Activated T-helper 1 cell treated with anti-CD3 and anti-CD28 coated beads, Interleukin-12 subunit alpha, Interleukin-12 subunit beta, Interleukin-2, Interleukin-4 antibody, amounts not matched to agents 30 ng/mL and 10 ng/mL and 1 ng/mL, durations not matched to agents 14 hours and 24 hours and 36 hours (primary cell): ENCODE measurements at places on chromosomes 5 and 9. TPM values are rescaled to one million over a fixed set of nuclear protein-coding genes. Genes with fewer than 3 reads are reported as not detected.

GRCh38 chr9:74379718-74380117 lies 117.4 kb upstream of the RORB start:
- DNase-seq, result peak; percentile 4
- peaks cover 8% of the 10 kb centered on the region for H3K4me1 ChIP-seq
- H3K36me3 ChIP-seq, result no peaks in the 10 kb centered on the region
- no peak overlapping the region for H3K4me3 ChIP-seq

GRCh38 chr5:153674356-153674755 lies 183.9 kb downstream of the GRIA1 start:
- H3K27me3 ChIP-seq, result no peaks in the 10 kb centered on the region
- no peak overlapping the region for H3K4me3 ChIP-seq
- H3K4me1 ChIP-seq, result no peaks in the 10 kb centered on the region

The PCDH1 gene
- total RNA-seq, result not detected in 2 replicates

DNA sequence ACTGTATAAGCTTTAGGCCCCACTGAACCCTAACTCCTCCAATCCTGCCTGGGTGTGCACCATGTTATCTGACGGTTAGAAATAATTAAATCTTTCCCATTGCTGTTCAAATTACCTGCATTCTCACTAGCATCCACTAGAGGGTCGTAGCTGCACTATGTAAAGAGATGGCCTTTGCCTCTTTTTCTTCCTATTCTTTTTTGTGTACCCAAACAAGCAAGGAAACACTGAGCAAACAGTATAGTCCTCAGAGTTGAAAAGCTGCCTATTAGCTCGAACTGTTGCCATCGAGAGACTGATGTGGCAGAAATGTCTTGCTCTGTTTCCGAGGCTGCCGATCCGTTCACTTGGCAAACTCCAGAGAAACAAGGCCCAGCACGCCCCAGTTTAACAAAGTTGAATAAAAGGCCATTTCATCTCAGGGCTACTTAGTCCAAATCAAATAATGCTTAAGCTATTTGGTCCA lies 163.8 kb upstream of the TRPM3 start:
- H3K36me3 ChIP-seq, result no peaks in the 10 kb centered on the region
- H3K4me3 ChIP-seq, result no peak overlapping the region
- no peaks in the 10 kb centered on the region for H3K4me1 ChIP-seq

- H3K27ac ChIP-seq, result peak overlapping the region; percentile 95
- H3K4me3 ChIP-seq, result peak overlapping the region; percentile 95
- no peaks in the 10 kb centered on the region for H3K27me3 ChIP-seq
- peaks cover 30% of the 10 kb centered on the region for H3K4me1 ChIP-seq
These were observed 19.8 kb downstream of the EXOSC2 start for GRCh38 chr9:130713286-130713960.

The LCN9 gene
- not detected in 2 replicates for total RNA-seq

DNA sequence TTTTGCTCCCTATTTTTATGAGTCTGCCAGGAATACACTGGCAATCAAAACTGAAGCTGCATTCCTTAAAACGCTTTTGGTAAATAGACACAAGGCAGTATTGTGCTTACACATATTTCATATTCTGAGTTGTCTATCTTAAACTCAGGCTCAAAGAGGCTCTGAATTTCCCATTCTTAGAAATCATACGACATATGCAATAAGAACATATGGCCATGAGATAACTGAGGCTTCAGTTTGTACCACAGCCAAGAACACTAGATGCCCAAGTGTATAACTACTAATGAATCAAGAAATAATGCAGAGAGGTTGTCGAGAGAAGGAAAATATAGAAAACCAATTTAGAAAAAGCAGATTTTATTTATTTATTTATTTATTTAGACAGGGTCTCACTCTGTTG lies 357.4 kb downstream of the NDUFS4 start:
- no peak overlapping the region for H3K4me3 ChIP-seq
- no peak overlapping the region for H3K27ac ChIP-seq
- no peaks in the 10 kb centered on the region for H3K4me1 ChIP-seq

- H3K27me3 ChIP-seq, result no peaks in the 10 kb centered on the region
- no peak overlapping the region for H3K4me3 ChIP-seq
These were observed 343.6 kb upstream of the DAP start for GRCh38 chr5:11104651-11105112.

GRCh38 chr5:53399926-53400697 lies 80.3 kb upstream of the FST start:
- no peaks in the 10 kb centered on the region for H3K4me1 ChIP-seq
- DNase-seq, result no peak
- H3K27ac ChIP-seq, result no peak overlapping the region

The ADRB2 gene
- total RNA-seq, result 0.83 and 0.93 TPM in 2 replicates

- H3K4me1 ChIP-seq, result no peaks in the 10 kb centered on the region
- H3K27me3 ChIP-seq, result no peaks in the 10 kb centered on the region
- DNase-seq, result no peak
- H3K27ac ChIP-seq, result no peak overlapping the region
- H3K36me3 ChIP-seq, result no peaks in the 10 kb centered on the region
- H3K4me3 ChIP-seq, result no peak overlapping the region
These were observed 701.0 kb downstream of the NR2F1-AS1 start for GRCh38 chr5:92879806-92880543.

DNA sequence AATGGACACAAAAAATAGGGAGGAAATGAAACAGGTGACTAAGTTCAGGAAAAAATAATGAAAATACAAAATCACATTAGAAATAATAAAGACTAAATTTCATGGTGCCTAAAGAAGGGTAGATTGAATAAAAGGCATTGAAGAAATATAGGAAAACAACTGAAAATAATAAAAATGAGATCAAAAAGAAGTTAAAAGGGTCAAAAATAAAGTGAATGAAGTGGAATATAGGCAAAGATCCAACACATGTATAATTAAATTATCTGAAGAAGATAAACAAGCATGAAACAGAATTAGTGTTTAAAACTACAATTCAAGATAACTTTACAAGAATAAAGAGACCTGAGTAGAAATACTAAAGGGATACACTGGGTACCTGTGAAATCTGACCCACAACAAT lies 87.6 kb downstream of the SUSD1 start:
- H3K27ac ChIP-seq, result no peak overlapping the region
- peaks cover 5% of the 10 kb centered on the region for H3K4me1 ChIP-seq
- no peaks in the 10 kb centered on the region for H3K27me3 ChIP-seq
- peaks cover 3% of the 10 kb centered on the region for H3K36me3 ChIP-seq
- DNase-seq, result no peak
- H3K4me3 ChIP-seq, result no peak overlapping the region

The HRCT1 gene
- not detected in 2 replicates for total RNA-seq

- DNase-seq, result no peak
- H3K27ac ChIP-seq, result no peak overlapping the region
- no peaks in the 10 kb centered on the region for H3K4me1 ChIP-seq
- peaks cover 4% of the 10 kb centered on the region for H3K27me3 ChIP-seq
- H3K36me3 ChIP-seq, result no peaks in the 10 kb centered on the region
These were observed 87.8 kb downstream of the RXRA start for GRCh38 chr9:134413890-134414623.

DNA sequence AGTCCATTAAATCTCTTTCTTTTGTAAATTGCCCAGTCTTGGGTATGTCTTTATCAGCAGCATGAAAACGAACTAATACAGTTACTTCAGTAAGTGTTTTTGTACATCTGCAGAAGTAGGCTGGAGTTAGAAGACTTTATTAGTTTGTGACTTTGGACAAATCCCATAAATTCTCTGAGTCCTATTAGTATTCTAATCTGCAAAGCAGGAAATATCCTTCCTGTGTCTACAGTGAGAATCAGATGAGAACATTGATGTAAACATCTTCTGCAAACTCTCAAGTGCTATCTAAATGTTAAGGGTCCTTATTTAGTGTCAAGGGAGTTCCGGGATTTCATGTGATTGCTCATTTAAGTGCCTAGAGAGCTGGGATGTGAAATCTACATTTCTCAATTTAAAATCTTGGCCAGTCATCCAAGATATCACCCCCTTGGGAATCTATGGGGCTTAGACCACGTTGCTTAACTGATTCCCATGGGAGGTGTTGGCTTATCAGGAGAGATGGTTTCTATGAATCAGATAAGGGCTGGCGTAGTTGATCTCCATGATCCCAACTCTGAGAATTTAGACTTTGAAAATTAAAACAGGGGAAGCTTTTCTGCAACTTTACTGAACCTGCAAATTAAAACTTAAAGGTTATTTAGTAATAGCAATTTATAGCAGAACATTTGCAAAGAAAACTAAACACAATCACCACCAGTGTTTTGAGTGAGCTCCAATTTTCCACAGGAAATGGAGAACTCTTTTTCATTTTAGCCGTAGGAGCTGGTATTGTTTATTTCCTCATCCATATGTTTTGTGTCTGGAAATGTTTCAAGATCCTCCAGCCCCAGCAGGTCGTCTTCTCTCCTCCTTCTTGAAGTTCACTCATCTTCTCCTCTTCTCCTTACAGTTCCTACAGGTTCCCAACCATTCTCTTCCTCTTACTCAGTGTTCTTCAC lies 241.6 kb upstream of the CD180 start:
- no peaks in the 10 kb centered on the region for H3K4me1 ChIP-seq
- H3K27me3 ChIP-seq, result no peaks in the 10 kb centered on the region
- H3K36me3 ChIP-seq, result no peaks in the 10 kb centered on the region
- no peak for DNase-seq
- H3K4me3 ChIP-seq, result no peak overlapping the region

GRCh38 chr9:88605512-88606362 lies 70.8 kb downstream of the NXNL2 start:
- no peaks in the 10 kb centered on the region for H3K4me1 ChIP-seq
- no peak overlapping the region for H3K4me3 ChIP-seq
- DNase-seq, result no peak

The HSPA4 gene
- 244 and 247 TPM in 2 replicates for total RNA-seq

The CBY3 gene
- total RNA-seq, result 0.66 and 1.0 TPM in 2 replicates

DNA sequence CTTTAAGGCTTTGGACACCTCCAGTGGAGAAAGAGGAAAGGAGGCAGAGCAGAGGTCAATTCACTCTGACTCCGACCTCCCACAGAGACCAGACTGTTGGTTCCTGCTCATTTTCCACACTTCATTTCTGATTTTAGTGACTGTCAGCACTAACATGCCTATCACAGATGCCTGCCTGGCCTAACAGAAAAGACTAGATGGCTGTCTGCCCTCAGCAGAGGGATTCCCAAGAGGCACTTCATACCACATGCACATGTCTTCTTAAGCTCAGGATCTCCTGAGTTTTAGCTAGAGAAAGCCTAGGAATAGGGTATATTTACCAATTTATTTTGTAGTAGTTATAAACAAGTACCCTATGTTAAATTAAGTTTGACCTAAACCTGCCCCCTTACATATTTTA lies 336.0 kb downstream of the ENC1 start:
- no peaks in the 10 kb centered on the region for H3K27me3 ChIP-seq
- H3K36me3 ChIP-seq, result no peaks in the 10 kb centered on the region
- no peak overlapping the region for H3K27ac ChIP-seq
- no peak for DNase-seq

GRCh38 chr5:123105864-123106263 lies 16.8 kb downstream of the PRDM6 start:
- no peaks in the 10 kb centered on the region for H3K36me3 ChIP-seq
- no peaks in the 10 kb centered on the region for H3K4me1 ChIP-seq
- peaks cover 20% of the 10 kb centered on the region for H3K27me3 ChIP-seq
- no peak overlapping the region for H3K27ac ChIP-seq
- DNase-seq, result no peak
- no peak overlapping the region for H3K4me3 ChIP-seq

The PRRC2B gene
- 103 and 108 TPM in 2 replicates for total RNA-seq

The SLC25A2 gene
- total RNA-seq, result 0.20 and 0.57 TPM in 2 replicates

The HMCN2 gene
- not detected in 2 replicates for total RNA-seq

GRCh38 chr5:116671211-116671736 lies 96.7 kb upstream of the SEMA6A start:
- H3K27ac ChIP-seq, result no peak overlapping the region
- H3K4me1 ChIP-seq, result no peaks in the 10 kb centered on the region
- H3K36me3 ChIP-seq, result no peaks in the 10 kb centered on the region
- no peak overlapping the region for H3K4me3 ChIP-seq

The ZFP37 gene
- total RNA-seq, result 0.16 and 0.32 TPM in 2 replicates

DNA sequence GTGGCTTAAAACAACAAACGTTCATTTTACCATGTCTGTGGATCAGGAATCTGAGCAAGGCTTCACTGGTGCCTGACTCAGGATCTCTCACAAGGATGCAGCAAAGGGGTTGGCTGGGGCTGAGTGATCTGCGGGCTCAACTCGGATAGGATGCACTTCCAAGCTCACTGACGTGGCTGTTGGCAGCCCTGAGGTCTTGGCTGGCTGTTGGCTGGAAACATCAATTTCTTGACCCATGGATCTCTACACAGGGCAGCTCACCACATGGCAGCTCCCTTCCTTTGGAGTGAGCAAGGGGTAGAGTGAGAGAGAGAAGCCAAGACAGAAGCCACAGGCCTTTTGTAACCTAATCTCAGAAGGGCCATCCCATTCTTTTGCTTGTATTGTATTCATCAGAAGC lies 202.1 kb downstream of the NXNL2 start:
- H3K36me3 ChIP-seq, result no peaks in the 10 kb centered on the region
- H3K4me3 ChIP-seq, result no peak overlapping the region
- H3K27me3 ChIP-seq, result peaks cover 5% of the 10 kb centered on the region
- H3K27ac ChIP-seq, result no peak overlapping the region
- H3K4me1 ChIP-seq, result no peaks in the 10 kb centered on the region

DNA sequence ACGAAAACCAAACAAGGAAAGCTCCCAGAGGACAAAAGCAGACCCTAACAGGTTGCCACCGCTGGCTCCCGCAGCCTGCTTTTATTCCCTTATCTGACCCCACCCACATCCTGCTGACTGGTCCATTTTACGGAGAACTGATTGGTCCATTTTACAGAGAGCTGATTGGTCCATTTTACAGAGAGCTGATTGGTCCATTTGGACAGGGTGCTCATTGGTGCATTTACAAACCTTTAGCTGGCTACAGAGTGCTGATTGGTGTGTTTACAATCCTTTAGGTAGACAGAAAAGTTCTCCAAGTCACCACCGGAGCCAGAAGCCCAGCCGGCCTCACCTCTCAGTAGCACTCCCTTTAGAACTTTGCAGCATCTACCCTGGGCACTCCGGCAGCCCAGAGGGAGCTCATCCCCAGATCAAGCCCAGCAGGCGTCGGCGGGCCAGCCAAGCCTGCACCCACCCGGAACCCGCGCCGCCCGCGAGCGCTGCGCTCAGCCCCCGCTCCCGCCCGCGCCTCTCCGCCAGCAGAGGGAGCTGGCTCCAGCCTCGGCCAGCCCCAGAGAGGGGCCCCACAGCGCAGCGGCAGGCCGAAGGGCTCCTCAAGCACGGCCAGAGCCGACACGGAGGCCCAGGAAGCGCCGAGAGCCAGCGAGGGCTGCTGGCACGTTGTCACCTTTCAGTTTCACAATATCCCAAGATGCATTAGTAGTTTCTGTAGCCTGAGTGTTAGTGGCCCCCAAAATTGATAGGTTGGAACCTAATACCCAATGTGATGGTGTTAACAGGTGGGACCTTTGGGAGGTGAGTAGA lies 35.3 kb upstream of the CLPTM1L start:
- H3K36me3 ChIP-seq, result no peaks in the 10 kb centered on the region
- peaks cover 2% of the 10 kb centered on the region for H3K27me3 ChIP-seq
- peak; percentile 48 for DNase-seq
- peak overlapping the region; percentile 67 for H3K27ac ChIP-seq
- peak overlapping the region; percentile 58 for H3K4me3 ChIP-seq
- H3K4me1 ChIP-seq, result peaks cover under 1% of the 10 kb centered on the region

- H3K36me3 ChIP-seq, result no peaks in the 10 kb centered on the region
- no peak overlapping the region for H3K27ac ChIP-seq
- no peak overlapping the region for H3K4me3 ChIP-seq
- H3K4me1 ChIP-seq, result no peaks in the 10 kb centered on the region
- H3K27me3 ChIP-seq, result peaks cover 2% of the 10 kb centered on the region
These were observed 89.0 kb downstream of the RFX3 start for GRCh38 chr9:3436629-3437420.

GRCh38 chr9:134442085-134442474 lies 115.8 kb downstream of the RXRA start:
- H3K4me1 ChIP-seq, result no peaks in the 10 kb centered on the region
- no peaks in the 10 kb centered on the region for H3K36me3 ChIP-seq
- no peak overlapping the region for H3K4me3 ChIP-seq
- H3K27me3 ChIP-seq, result peaks cover 9% of the 10 kb centered on the region
- no peak for DNase-seq

The NTNG2 gene
- 4.6 and 6.2 TPM in 2 replicates for total RNA-seq

GRCh38 chr9:444528-444927 lies 229.9 kb downstream of the DOCK8 start:
- H3K36me3 ChIP-seq, result peaks cover 71% of the 10 kb centered on the region
- H3K27ac ChIP-seq, result peak overlapping the region; percentile 23
- no peaks in the 10 kb centered on the region for H3K27me3 ChIP-seq
- H3K4me3 ChIP-seq, result no peak overlapping the region

The FABP6 gene
- total RNA-seq, result not detected in 2 replicates
